ENCODE measurements at places on chromosomes 3 and 15.

DNA sequence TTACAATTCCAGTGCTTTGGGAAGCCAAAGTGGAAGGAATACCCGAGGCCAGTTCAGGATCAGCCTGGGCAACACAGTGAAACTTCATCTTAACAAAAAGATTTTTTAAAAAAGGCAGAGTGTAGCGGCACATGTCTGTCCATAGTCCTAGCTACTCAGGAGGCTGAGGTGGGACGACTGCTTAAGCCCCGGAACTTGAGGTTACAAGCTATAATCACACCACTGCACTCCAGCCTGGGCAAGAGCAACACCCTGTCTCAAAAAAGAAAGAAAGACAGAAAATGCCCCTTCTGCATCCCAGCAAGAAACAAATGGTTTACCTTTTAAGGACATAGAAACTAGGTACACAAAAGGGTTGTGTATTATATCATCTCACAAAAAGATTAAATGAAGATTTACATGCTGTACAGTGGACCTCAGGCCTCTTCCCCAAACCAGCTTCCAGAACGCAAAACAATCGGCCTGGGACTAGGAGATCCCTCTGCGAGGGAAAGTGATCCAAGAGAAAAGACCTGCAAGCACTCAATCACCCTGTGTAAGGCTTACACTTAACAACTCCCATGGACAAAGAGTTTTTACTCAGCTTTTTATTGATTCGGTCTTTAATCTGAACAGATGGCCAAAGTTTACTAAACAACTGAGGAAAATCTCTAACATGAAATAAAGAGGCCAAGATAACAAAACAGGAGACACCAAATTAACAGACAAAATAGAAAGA, 21.2 kb downstream of the TFDP2 start:
- DNase-seq: no peak

- no peak for DNase-seq
These were observed 31.6 kb downstream of the SLC22A14 start for GRCh38 chr3:38313695-38314094.

GRCh38 chr3:157051055-157051454, 108.9 kb downstream of the CCNL1 start:
- no peak for DNase-seq

GRCh38 chr3:131551761-131552160, 49.0 kb upstream of the MRPL3 start:
- no peak for DNase-seq

- DNase-seq: no peak
These were observed 225.1 kb upstream of the NDN start for GRCh38 chr15:23912191-23912590.

DNA sequence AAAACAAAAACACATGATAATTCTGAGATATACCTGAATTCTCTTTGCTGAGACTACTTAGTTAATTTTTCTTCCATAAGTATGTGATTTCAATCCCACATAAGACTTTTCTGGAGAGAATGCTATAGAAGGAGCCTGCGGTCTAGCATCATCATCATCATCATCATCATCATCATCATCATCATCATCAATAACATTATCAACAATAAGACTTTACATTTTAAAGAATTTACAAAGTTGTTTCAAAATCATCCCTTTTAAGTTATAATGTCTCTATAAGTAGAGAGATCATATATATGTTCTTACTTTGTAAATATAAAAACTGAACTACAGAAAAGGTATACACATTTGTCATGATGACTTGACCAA, 965.3 kb downstream of the ROBO1 start:
- DNase-seq: no peak

DNA sequence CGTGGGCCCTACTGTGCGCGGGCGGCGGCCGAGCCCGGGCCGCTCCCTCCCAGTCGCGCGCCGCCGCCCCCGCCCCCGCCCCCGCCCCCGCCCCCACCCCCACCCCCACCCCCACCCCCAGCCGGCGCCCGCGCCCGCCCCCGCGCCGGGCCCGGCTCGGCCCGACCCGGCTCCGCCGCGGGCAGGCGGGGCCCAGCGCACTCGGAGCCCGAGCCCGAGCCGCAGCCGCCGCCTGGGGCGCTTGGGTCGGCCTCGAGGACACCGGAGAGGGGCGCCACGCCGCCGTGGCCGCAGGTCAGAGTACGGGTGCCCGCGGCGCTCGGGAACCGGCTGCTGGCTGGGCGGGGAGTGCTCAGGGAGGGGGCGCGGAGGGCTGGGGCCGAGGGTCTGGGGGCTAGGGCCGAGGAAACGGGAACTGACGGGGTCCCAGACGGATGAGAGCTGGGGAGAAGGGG, 1.1 kb upstream of the PPARG start:
- DNase-seq: no peak
